ENCODE measurements at places on chromosomes 6 and 20.

- no peak for DNase-seq
Observed at GRCh38 chr6:105786449-105786848, 299.7 kb upstream of the PRDM1 start.

- no peak for DNase-seq
Observed at GRCh38 chr6:114690625-114691024, 347.8 kb upstream of the HS3ST5 start.

- DNase-seq, result peak; percentile 46
Observed at GRCh38 chr6:2196079-2196679, 49.2 kb downstream of the GMDS start.

DNA sequence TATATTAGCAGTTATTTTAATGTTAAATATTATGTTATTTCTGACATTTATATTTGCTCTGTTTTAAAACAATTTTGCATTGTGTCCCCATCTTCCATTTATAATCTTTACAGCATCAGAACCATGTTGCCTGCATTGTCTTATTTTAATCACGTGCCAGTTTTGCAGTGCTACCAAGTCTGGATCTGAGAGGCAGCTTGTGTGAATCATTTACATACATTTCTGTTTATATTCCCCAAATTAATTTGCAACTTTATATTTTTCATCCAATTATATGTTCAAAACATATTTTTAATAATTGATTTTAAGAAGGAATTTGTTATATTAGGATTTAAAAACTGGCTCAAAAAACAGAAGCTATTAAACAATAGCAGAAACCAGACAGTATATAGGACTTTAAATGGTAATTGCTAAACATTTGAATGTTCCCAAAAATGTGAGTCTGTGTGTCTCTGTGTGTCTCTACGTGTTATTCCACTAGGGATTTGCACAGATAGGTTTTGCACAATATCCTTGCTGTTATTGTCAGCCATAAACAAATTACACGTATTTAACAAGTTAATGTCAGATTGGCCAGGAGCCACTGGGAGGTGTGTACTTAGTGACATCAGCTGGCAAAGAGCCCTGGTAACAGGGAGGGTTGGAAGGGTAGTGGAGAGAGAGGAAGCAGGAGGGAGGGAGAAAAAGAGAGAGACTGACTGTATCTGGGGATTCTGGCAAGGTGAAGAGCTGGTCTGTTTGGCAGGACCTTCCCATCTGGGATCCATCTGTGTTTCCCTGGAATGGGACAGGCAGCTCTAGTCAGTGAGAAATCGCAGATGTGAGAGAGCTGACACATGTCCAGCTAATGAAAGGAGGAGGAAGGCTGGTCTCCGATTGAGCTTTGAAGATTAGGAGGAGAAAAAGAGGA, 72.1 kb downstream of the CBFA2T2 start:
- DNase-seq, result peak; percentile 7

DNA sequence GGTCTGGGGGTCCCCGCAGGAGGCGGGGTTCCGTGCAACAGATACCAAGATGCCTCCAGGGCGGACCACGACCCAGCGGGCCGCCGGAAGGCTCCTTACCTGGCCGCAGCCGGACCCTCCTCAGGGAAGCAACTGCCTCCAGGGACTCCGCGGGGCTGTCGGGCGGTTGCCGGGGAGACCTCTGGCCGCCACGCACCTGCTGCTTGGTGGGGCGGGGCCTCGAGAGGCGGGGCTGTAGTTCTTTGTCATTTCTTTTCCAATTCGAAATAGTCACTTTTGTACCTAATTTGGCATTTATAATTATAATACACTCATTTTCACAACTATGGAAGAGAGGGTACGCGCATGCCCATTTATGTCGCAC, 647 bp downstream of the AK9 start:
- peak; percentile 24 for DNase-seq

GRCh38 chr6:22003287-22003686, 293.5 kb downstream of the PRL start:
- DNase-seq, result no peak

DNA sequence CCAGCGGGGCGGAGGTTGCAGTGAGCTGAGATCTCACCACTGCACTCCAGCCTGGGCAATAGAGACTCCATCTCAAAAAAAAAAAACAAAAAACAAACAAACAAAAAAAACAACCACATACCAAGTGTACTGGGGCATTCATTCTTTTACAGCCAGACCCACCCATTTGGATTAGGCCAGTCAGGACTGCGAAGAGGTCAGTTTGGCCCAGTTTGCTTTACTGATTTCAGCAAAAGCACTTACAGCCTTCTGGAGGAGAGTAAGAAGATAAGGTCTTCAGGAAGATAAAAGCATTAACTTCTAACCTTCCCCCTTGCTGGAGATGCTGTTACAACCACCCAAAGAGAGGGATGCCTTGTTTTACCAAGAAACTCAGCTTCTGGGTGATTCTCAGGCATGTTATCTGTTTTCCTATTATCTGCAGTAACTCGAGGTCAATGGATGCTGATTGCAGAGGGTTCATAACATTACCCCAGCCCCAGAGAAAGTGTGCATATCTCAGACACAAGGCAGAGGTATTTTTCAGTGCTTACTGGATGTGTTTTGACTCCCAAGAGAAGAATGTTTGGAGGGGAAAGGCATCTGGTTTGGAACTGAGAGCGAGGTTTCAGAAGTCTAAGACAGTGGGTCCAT, 118.9 kb downstream of the RIN2 start:
- no peak for DNase-seq

DNA sequence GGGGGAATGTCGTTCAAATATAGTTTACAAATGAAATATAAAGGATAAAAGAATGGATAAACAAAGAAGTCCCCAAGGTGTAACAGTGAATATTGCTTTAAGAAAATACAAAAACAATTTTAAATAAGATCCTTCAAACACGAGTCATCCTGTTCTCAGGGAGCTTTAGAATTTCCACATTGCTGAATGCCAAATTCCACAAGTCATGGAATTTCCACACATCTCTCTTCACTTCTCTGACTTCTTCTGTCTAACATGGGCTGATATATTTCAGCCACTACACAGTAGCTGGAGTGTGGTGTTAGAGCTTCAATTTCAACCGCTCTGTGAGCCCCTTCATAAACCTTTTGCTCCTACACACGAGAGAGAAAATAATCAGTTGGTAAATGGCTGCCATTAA, 28.0 kb downstream of the IL22RA2 start:
- DNase-seq, result peak; percentile 73

DNA sequence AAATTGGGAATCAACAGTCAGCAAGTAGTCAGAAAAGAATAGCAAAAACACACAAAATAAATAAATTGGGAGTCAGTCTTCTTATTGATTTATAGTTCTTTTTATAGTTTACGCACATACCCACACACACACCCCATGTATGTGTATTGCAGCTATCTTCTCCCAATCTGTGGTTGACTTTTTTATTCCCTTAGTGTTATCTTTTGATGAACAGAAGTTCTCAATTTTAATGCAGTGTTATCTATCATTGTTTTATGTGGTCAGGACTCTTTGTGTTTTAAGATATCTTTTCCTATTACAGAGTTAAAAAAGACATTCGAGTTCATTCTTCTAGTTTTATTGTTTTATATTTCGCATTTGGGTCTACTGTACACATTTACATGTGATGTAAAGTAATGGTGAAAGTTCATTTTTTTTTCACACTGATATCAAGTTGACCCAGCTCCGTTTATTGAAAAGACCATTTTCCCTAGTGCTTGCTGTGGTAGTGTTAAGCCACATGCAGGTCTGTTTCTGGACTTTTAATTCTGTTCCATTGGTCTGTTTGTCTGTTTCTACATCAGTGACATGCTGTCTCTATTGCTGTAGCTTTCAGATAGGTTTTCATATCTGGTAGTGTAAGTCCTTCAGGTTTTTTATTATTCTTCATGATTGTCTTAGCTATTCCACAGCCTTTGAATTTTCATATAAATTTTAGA, 78.4 kb downstream of the ZFAND3 start:
- no peak for DNase-seq

DNA sequence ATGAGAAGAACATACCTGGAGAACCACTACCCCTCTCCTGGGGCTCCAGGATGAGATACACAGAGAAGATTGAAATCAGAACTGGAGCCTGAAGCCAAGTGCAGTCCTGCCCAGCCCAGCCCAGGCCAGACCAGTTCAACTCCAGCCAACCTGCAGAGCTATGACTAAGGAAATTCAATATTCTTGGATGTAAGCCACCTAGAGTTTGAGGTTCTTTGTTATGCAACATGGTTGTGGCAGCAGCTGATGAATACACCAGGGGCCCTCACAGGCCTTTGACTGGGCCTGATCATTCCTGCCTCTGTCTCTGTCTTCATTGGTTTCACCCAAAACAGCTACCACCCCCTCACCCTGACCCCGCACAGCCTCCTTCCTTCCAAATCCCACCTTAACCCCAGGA, 167.8 kb downstream of the LRFN2 start:
- DNase-seq, result no peak

DNA sequence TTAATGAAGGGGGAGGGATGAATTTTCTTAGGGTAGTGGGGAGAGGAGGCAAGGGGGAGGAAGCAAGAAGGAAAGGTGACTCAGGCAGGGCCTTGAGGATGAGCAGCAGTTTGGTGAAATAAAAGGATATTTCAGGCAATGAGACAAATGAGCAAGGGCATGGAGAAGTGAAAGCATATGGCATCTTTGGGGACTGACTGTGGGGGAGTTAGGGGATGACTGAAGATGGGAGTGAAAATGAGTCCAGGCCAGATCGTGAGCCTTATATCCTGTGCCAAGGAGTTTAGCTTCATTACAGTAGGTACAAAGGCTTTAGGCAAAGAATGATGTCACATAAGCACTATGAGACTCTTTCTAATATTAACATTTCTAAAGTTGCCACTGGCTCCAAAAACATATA, 51.9 kb downstream of the ILRUN start:
- peak; percentile 78 for DNase-seq

DNA sequence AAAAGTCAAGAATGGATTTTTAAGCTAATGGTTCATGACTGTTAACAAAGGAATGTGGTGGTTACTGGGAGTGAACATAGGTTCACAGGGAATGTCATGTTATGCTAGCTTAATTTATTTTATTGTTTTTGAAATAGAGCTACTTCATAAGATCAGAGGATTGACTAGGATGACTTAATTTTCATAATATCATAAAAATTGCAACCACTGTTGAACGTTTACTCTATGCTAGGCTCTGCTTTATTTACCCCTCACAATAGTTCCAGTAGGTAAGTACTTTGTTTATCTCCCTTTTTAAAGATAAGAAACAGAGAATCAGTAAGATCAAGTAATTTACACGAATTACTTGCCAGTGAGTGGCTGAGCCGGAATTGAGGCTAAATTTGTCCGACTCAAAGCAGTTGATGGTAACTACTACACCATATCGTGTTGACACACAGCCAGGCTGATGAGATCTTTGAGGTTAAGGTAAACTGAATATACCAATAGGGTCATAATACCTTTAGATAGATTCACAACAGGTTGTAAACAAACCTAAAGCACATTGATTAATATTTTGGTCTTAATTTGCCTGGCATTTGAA, 194.6 kb upstream of the CITED2 start:
- DNase-seq, result no peak

DNA sequence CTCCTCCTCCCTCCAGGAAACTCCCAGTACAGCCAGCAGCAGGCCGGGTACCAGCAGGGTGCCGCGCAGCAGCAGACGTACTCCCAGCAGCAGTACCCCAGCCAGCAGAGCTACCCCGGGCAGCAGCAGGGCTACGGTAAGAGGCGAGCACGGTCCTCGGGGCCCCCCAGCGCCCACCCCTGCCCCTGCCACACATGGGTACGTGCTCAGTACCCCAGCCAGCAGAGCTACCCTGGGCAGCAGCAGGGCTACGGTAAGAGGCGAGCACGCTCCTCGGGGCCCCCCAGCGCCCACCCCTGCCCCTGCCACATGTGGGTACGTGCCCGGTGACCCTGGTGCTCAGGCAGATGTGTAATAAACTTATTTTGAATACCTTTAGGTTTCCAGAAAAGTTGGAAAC, 10.2 kb upstream of the MTG2 start:
- no peak for DNase-seq

DNA sequence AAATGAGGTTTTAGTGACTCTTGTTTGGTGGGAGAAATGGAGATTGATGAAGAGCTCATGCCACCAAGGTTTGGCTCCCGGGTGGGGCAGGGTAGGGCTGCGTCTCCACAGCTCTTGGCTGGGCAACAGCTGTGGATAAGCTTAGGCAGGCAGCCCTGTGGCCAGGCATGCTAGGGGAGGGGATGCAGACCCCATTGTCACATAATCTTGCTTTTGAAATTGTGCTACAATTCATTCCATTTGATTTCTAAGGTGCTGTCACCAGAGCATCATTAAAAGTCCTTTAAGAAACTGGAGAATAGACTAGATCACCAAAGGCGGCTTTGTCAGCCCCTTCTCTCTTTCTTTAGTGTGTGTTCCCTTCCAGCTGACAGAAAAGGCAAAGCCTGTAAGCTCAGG, 574.2 kb upstream of the JAG1 start:
- no peak for DNase-seq

GRCh38 chr6:156650896-156651390, 126.2 kb upstream of the ARID1B start:
- peak; percentile 19 for DNase-seq

DNA sequence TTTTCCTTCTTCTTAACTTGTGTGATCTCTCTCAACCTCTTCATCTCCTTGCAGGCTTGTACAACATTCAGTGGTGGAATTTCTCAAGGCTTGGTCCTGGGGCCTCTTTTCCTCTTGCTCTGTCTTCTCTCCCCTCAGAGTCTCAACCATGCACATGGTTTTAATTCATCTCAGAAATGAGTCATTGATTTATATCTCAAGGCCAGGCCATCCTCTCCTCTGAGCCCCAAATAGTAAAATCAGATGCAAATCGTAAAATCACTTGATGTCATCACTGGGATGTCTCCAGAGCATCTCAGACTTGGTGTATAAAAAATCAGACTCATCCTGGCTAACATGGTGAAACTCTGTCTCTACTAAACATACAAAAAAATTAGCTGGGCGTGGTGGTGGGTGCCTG, 85.0 kb downstream of the FNDC1 start:
- DNase-seq, result no peak

DNA sequence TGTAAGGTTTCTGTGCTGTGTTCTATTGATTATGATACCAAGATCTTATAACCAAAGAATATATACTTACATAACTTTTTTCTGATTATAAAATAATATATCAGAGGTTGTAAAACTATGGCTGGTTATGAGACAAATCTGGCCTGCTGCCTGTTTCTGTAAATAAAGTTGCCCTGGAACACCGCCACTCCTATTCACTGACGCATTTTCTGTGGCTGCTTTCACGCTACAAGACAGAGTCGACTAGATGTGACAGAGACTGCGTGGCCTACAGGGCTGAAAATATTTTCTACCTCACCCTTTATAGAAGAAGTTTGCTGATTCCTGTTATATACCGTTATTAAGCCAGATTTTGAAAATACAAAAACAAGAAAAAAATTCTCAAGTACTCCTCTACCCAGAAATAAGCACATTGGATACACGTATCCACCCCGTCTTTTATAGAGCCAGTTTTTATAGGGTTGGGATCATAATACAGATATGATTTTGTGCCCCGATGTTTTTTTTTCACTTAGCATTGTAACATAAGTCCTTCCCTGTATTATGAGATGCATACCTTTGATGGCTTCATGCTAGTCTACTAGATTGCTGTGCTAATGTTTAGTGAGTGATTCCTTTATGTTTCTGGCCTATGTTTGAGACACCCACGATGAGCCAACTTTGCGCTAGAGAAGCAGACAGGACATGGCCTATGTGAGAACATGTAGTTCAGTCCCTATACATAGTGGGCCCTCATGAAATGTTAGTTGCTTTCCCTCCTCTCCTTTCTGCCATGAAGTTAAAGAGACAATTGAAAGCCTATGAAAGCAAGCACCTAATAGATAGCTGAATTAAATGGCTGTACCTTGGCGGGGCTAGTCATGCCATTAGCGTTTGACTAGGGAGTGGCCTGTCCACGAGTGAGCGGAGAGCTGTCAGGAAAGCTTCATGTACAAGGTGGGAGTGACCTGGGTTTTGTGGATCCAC, 98.1 kb upstream of the KCNK16 start:
- no peak for DNase-seq

Measured in inflammatory macrophage treated with lipopolysaccharide for 4 hours (primary cell).